ELF-1 (cell line): ENCODE measurements at places on chromosomes 1 and 21.

- peak; percentile 18 for DNase-seq
Measured at GRCh38 chr1:55702064-55702463, 486.9 kb upstream of the USP24 start.

DNA sequence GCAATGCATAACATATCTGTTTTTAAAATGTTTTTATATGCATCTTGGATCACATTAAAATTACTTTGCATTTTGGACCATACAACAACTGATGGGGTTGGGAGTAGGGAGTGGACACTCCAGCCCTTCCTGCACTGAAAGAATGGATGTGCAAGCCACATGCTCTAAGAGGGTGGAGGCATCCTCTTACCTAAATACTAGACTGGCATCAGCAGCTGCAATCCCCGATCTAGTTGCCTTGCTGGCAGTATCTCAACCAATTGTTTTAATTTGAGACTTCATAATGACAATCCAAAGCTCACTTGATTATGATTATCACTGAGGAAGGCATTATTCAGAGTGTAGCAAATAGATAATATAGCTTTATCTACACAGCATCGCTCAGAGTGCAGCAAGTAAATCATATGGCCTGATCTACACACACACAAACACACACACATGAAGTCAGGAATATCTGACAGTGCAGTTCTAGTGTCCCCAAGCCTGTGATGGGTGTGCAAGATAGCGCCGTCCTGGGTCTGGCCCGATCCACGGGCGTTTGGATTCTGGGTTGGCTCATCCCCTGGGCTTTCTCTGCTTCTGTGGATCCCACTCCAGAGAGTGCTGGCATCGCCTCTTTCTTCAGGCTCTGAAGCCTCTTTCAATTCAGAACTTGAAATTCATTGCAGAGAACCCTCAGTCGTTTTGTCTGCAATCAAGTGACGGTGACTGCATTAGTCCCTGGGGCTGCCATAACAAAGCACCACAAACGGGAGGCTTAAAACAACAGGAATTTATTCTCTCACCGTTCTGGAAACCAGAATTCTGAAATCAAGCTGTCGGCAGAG is 181.3 kb downstream of the ETS2 start:
- DNase-seq: no peak

DNA sequence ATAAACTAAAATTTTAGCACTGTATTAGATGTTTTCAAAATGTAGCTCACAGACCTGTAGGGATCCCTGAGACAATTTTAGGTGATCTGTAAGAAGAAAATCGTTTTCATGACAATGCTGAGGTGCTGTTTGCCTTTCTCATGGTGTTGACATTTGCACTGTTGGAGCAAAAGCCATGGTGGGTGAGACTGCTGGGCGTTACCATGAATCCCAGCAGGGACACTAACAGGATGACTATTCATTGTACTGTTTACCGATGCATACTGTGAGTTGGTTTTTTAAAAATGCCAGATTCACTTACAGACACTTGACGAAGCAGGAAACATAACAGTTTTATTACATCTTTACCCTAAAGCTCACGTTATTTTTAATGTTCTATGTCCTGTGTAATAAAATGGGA is 468.5 kb downstream of the PCP4 start:
- peak; percentile 14 for DNase-seq

- DNase-seq: no peak
Measured at GRCh38 chr1:25137521-25138395, 94.5 kb downstream of the SYF2 start.

GRCh38 chr1:117967881-117968280 is 38.3 kb downstream of the WDR3 start:
- no peak for DNase-seq

- DNase-seq: no peak
Measured at GRCh38 chr1:53737648-53738204, 1.2 kb downstream of the GLIS1 start.

DNA sequence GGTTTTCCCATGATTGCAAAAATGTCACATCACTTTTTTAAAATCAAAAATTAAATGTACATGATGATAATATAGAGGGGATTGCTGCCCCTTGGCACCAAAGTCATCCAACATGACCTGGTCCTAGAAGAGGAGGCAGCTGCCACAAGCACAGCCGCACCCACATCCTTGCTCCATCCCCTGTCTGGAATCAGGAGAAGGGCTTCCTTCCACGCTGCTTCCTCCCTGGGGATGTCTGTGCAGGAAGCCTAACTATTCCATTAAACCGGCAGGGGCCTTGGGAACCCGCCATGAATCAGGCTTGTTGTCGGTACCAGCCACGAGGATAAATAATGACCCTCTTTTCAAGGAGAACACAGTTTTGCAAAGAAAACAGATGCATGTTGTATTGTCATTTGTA is 68.7 kb upstream of the AJAP1 start:
- DNase-seq: no peak

DNA sequence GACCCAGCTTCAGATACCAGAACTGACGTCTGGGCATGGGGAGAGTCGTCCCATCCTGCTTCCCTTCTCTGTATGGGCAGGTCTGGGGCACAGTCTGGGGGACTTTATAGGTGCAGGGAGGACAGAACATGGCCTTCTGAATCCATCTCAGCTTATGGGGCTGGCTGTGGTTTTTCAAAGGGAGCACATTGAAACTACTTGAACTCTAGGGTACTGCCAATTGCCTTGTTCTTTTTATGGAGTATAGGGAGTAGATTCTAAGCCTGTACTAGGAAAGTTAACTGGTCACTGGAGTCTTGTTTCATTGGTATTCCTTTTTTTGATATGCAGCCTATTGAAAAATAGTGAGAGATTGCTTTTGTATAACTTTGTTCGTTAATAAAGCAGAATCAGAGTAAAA is 90.2 kb downstream of the ATP5PO start:
- DNase-seq: no peak

GRCh38 chr1:170967042-170967910 is 31.9 kb downstream of the MROH9 start:
- DNase-seq: no peak

GRCh38 chr1:228087771-228088251 is 5.3 kb downstream of the ARF1 start:
- DNase-seq: no peak

GRCh38 chr1:244664353-244664752 is 11.4 kb downstream of the DESI2 start:
- DNase-seq: no peak

GRCh38 chr1:114427612-114428011 is 83.4 kb downstream of the TRIM33 start:
- DNase-seq: no peak

DNA sequence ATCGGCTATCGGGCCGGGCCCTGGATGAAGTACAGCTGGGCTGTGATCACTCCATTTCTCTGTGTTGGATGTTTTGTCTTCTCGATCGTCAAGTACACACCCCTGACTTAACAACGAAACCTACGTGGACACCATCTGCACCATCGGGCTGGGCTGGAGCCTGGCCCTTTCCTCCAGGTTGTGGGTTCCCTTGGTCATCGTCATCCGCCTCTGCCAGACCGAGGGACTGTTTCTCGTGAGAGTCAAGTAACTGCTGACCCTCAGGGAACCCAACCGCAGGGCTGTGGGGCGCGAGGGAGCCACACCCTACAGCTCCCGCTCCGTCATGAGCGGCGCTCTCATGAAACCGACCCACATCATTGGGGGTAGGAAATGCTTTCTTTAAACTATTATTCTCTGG is 842.4 kb upstream of the TMPRSS15 start:
- no peak for DNase-seq

DNA sequence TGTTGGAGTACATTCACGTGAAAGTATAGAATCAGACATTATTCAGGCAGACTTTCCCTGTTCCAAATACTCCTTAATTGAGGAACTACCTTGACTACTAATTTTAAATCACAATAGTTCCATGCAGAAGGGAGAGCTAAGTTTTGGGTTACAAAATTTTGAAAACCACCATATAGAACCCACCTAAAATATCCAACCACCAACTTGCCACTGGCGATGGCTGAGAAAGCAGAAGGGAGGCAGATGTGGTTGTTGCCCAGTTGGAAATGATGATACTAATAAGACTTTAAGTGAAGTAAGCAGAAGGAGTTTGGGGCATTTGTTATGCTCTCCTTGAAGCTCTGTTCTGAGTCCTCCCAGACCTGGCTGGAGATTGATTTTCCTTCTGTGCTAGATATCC is 190.7 kb downstream of the HLX start:
- DNase-seq: no peak

GRCh38 chr1:107454791-107455190 is 314.0 kb downstream of the NTNG1 start:
- DNase-seq: no peak

DNA sequence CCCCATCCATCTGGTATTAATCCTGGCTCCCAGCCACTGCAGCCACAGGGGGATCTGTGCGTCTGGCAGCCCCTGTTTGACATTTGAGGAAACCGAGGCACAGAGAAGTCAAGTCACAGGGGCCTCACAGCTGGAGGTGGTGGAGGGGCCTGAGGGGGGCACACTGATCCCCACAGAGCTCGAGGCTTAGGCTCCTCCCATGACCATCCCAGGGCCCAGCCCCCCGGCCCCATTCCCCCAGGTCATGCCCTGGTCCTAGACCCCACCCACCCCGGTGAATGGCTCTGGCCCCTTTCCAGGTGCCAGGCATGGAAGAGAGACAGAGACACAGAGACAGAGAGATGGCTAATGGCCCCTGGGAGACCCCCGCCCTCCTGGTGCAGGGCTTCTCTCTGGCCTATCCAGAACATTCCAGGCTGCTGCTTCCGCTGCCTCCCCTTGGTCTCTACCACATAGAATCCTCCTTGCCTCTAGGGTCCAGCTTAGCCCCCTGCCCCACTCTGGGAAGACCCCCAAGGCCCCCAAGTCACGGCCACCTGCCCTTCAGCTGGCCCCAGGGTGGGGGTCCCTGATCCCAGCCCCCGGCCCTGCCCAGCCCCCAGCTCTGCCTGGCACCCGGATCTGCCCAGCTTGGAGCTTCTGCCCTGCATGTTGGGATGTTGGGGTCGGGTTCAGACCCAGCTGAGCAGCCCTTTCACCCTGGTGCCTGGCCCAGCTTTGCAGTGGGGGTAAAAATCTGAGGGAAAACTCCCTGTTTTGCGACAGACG is 29.2 kb upstream of the LRRC3 start:
- no peak for DNase-seq

GRCh38 chr21:38688068-38688467 is 117.7 kb upstream of the ETS2 start:
- DNase-seq: no peak

DNA sequence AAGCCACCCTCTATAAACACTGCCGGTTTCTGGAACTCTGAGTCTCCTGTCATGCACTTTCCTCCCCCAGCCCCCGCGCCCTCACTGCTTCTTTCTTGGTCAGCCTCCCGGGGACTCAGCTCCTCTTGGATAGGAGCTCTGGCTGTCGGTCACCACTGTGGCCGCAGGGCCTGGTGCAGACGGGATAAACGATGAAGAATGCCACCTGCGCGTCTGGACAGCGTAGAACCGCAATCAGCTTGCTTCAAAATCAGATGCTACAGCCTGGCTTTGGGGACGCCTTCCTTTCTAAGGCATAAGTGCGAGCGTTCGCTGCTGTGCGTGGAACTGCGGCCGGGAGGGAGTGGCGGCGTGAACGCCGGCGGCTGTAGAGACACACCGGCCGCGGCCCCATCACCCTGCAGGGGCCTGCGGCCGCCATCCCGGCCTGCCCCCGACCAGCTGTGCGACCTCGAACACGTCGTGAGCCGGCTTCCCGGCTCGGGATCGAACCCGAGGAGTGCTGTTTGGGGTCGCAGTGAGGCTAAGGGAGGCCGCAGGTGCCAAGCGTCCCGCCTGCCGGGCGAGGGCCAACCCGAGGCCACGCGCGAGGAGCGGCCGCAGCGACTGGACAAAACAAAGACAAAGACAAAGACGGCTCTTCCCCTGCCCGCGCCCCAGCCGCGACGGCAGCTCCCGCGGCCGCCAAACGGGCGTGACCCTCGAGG is 688 bp downstream of the PTTG1IP start:
- DNase-seq: peak; percentile 79

- DNase-seq: peak; percentile 38
Measured at GRCh38 chr1:80153762-80154161, 1147.2 kb upstream of the ADGRL4 start.

GRCh38 chr1:10537082-10537766 is 62.5 kb downstream of the PEX14 start:
- no peak for DNase-seq

- DNase-seq: no peak
Measured at GRCh38 chr1:89643577-89643976, 10.7 kb downstream of the LRRC8C start.

DNA sequence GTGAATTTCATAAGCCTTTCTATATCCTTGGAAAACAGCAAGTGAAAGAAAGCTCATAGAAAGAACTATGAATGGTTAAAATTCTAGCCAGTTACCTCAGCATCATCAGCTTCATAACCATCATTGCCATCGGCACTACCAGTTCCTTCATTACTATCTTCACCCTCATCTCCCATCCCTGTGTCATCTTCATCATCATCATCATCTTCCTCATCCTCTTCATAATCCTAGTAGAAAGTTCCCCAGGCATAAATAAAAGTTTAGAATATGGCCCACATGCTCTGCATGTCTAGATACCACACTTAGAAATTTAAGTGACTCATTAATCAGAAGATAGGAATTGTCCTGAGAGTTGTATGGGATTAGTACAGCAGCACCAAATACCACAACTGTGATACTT is 49.0 kb downstream of the TPR start:
- DNase-seq: no peak

- DNase-seq: peak; percentile 67
Measured at GRCh38 chr1:196516373-196516772, 91.9 kb downstream of the KCNT2 start.

DNA sequence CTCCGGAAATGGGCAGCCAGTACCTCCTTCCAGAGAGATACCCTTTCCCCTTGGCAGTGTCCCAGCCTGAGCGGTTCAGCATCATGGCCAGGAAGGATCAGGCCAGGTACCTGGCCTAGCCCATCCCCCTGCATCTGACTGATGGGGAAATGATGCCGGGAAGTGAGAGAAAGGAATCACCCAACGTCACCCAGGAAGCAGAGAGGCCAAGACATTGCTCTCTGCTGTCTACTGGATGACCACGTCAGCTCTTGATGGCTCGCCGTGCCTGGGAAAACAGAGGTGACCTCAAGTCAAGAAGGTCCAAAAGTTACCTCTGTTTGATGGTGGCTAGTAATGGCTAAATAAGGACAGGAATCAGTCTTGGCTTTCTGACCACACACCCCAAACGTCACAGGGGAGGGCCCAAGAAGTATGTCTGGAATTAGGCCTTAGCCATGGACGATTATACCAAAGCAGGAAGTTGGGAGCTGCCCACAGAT is 79.0 kb downstream of the MRPL37 start:
- DNase-seq: no peak

- no peak for DNase-seq
Measured at GRCh38 chr1:66475940-66476339, 58.0 kb upstream of the SGIP1 start.

GRCh38 chr1:54163573-54163972 is 10.8 kb upstream of the CDCP2 start:
- DNase-seq: no peak

DNA sequence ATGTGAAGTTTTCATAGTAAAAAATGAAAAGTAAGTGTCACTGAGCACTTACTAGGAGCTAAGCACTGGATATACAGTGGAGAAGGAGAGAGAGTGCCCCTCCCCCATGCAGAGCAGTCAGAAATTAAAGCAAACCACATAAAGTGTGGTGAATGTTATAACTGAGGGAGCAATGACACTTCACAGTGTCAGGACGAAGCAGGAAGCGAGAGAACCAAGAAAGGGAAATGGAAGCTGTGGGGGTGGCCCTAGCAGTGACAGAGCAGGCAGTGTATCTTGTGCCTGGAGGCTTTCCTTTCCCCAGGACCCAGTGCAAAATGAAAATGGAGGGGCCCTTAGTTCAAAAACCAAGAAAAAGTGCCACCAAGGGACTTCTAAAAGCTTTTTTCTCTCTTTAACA is 21.5 kb upstream of the RCAN3 start:
- DNase-seq: no peak

GRCh38 chr1:114062477-114063099 is 83.3 kb downstream of the OLFML3 start:
- no peak for DNase-seq
